Sigmoid colon (tissue), 7 donors: ENCODE measurements at places on chromosomes 1 and 21. TPM values are rescaled to one million over a fixed set of nuclear protein-coding genes. Genes with fewer than 3 reads are reported as not detected.

- no peaks in the 10 kb centered on the region for H3K36me3 ChIP-seq
- no peak overlapping the region for H3K4me3 ChIP-seq
- peaks cover 86% of the 10 kb centered on the region for H3K4me1 ChIP-seq
- H3K27me3 ChIP-seq: no peaks in the 10 kb centered on the region
- no peak for DNase-seq
These were observed 223.0 kb downstream of the PBX1 start for GRCh38 chr1:164781972-164782371.

DNA sequence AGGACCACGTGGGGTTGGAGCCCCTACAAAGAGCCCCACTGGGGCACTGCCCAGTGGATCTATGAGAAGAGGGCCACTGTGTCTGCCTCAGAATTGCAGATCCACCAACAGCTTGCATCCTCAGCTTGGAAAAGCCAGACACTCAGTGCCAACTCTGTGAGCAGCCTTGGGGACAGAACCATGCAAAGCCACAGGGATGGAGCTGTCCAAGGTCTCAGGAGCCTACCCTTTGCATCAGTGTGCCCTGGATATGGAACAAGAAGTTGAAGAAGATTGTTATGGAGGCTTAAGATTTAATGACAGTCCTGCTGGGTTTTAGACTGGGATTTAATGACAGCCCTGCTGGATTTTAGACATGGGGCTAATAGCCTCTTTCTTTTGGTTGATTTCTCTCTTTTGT is 1670.9 kb downstream of the PLA2G4A start:
- H3K4me3 ChIP-seq: no peak overlapping the region
- no peaks in the 10 kb centered on the region for H3K27me3 ChIP-seq
- H3K27ac ChIP-seq: no peak overlapping the region
- DNase-seq: no peak

SPRR1B gene
- 3.0 TPM for polyA plus RNA-seq

GRCh38 chr1:73813236-73813635 is 384.7 kb downstream of the LRRIQ3 start:
- H3K4me1 ChIP-seq: no peaks in the 10 kb centered on the region
- no peaks in the 10 kb centered on the region for H3K27me3 ChIP-seq
- DNase-seq: no peak
- H3K27ac ChIP-seq: no peak overlapping the region
- no peaks in the 10 kb centered on the region for H3K36me3 ChIP-seq

KRTAP8-1 gene
- polyA plus RNA-seq: not detected

KLHDC9 gene
- polyA plus RNA-seq: 11.1 TPM
